Effector CD4-positive, alpha-beta T cell (primary cell): ENCODE measurements at places on chromosomes 4 and X.

GRCh38 chrX:43813898-43814297 is 68.4 kb downstream of the MAOB start:
- DNase-seq = no peak

DNA sequence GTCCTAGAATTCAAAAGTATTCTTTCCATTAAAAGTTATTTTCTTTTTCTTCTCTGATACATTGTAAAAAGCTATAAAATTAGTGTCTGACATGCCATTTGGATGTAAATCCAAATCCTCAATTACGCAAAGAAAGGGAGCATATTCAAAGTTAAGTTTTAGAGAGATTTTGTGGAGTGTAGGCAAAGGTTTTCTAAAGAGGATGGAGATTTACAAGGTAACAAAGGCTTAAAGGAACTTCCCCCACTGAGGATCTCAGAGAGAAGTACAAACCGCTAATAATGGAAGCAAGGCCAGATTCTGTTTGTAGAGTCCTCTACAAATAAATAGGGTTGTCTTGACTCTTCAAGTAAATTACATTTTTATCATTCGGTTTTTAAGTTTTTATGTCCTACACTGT is 91.0 kb upstream of the MAPK10 start:
- no peak for DNase-seq

- DNase-seq = no peak
Measured at GRCh38 chr4:68372588-68372987, 22.7 kb upstream of the YTHDC1 start.

- DNase-seq = no peak
Measured at GRCh38 chr4:118942465-118942864, 53.8 kb downstream of the SYNPO2 start.
